Activated CD4-positive, alpha-beta T cell treated with anti-CD3 and anti-CD28 coated beads, Interleukin-2, amount 10 ng/mL, durations not matched to agents 24 days and 14 days (primary cell): ENCODE measurements at places on chromosomes 7 and 10. TPM values are rescaled to one million over a fixed set of nuclear protein-coding genes. Genes with fewer than 3 reads are reported as not detected.

The SORBS1 gene
- total RNA-seq = 0.66 and 0.77 TPM in 2 replicates

The ERVW-1 gene
- total RNA-seq = not detected in 2 replicates

The BUB3 gene
- 186 and 193 TPM in 2 replicates for total RNA-seq

The FAM20C gene
- 0.88 and 1.0 TPM in 2 replicates for total RNA-seq

The NACAD gene
- 0.09 and 0.31 TPM in 2 replicates for total RNA-seq

The CDK5 gene
- total RNA-seq = 26.5 and 26.8 TPM in 2 replicates
